ENCODE measurements at places on chromosomes 4 and X.

- no peak for DNase-seq
Measured at GRCh38 chrX:38651625-38652601, 90.6 kb downstream of the TSPAN7 start.

- no peak for DNase-seq
Measured at GRCh38 chr4:126241634-126242033, 926.9 kb downstream of the FAT4 start.

DNA sequence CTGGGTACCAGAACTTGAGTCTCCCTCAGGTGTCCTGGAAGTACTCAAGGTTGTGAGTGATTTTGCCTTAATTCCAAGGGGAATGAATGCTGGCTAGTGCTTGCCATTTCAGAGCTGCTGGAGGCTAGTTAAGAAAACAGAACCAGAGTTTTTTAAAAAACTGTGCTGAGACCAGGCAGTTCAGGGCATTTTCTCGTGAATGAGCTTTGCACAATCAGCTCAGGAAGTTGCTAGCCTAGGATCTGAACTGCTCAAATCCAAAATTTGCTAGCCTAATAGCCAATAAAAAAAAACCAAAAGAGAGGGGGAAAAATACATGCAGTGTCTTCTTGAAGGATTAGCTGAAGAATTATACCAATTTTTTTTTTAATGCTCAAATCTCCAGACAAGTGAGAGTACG lies 292.7 kb downstream of the FBXW7 start:
- no peak for DNase-seq

DNA sequence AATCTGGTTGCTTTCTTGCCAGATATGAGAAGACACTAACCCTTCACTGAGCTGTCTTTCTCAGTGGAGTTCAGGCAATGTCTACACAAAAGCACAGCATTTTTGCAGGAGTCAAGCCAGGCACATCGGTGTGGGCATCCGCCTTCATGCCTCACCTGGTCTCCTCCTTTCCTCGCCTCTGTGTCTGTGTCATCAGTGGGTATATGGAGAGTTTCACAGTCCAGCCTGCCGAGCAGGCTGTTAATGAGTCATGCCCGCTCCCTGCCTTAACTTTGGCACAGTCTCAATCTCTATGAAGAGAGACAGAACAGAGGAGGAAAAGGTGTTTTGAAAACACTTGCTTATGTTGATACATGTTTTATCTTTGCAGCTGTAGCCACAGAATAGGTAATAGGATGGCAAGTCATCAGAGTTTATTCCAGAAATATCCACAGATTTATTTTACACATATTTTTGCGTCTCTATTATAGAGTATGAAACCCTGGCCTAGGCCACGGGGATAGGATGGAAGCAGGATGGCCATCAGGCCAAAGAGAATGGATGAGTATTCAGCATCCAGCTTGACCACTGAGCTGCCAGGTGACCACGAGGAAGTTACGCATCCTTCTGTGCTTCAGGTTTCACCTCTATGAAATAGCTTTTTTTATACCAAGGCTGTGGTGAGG lies 32.8 kb upstream of the MAML3 start:
- DNase-seq = no peak

GRCh38 chrX:134933248-134933647 lies 57.5 kb upstream of the SMIM10 start:
- no peak for DNase-seq

DNA sequence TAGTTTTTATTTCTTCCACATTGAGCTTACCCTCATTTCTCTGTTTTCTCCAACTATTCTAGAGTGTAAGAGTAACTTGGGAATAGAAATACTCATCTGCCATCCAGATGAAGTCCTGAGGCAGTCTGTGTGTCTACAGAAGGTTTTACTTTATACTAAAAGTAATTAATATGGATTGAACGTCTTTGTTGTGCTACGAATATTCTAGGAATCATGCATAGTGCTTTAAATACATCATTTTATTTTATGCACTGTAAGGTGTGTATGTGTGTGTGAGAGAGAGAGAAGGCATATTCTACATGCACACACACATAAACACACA lies 305.7 kb downstream of the INPP4B start:
- DNase-seq = no peak

- no peak for DNase-seq
Measured at GRCh38 chr4:96352051-96352517, 512.2 kb downstream of the PDHA2 start.

DNA sequence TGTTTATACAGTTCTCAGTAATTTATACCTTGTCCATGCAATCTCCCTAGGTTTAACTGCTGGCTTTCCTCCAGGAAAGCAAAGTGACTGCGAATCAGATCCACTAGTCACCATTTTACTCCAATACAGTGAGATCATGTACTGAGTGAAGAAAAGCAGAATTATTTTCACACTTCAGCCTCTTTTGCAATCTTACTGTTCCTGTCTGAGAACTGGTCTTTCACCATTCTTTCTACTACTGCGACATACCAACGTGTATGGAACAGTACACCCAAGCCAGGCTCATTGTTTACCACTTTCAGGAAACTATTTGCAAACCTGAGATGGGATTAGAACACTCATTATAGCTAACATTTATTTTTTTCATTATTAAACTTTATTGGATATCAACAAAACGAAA lies 8.0 kb upstream of the MSL3 start:
- DNase-seq = no peak

DNA sequence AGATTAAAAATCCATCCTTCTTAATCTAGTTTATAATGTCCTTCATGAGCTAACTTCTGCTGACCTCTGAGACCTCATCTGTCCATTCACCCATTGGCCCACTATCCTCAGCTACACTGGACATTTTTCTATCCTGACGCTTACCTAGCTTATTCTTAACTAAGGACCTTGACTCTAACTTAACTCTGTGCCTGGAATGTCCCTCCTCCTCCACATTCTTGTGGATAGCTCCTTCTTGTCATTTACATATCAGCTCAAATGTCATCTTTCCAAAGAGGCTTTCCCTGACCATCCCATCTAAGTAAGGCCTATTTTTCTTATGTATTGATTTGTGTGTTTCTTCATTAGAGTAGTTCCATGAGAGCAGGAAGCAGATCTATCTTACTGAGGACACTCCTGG lies 54.7 kb downstream of the ATXN3L start:
- DNase-seq = no peak

DNA sequence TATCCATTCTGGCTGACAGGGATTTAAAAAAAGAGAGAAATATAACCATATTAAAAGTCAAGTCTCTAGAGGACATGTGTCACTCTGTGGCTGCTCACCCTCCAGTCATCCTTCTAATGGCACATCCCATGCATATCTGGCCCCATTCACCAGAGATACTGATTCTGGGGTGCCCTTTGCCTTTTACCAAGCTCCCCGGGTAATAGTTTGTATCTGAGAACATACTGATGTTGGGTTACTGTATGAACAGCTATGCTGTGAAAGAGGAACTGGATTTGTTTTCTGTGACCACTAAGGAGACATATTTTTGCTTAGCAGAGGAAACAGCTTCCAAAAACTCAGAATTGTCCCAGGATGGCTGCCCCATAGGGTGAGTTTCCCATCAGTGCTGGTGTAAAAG lies 56.0 kb downstream of the SAT1 start:
- DNase-seq = no peak

- no peak for DNase-seq
Measured at GRCh38 chr4:185019456-185020292, 1.4 kb downstream of the HELT start.

DNA sequence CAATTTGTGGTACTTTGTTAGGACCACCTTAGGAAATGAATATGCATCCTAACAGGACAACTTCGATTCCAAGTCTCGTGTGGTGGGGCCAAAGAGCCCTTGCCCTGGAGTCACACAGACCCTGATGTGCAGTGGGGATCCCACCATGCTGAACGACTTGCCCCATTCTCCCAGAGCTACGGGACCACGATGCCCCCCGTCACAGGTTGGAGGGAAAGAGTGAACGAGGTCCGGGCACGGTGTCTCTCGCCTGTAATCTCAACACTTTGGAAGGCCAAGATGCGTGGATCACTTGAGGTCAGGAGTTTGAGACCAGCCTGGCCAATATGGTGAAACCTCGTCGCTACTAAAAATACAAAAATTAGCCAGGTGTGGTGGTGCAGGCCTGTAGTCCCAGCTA lies 14.4 kb upstream of the MSX1 start:
- no peak for DNase-seq

DNA sequence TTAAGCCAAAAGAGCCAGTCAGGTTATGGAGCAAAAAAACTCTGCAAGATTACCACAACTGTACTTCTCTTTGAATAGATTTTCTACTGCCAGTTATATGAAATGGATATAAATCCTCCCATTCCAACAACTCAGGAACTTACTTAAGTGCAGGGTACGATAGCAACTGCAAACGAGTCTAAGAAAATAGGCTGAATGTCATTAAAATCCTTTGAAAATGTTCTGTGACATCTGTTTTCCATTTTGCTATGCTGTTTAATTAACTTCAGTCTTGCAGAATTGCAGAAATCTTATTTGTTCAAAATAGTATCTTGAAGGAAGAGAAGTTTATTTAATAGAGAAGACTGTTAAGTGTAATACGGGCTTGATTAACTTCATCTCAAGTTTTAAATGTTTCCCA lies 243.8 kb downstream of the PALLD start:
- no peak for DNase-seq

- DNase-seq = no peak
Measured at GRCh38 chr4:147378780-147379179, 102.1 kb upstream of the EDNRA start.

DNA sequence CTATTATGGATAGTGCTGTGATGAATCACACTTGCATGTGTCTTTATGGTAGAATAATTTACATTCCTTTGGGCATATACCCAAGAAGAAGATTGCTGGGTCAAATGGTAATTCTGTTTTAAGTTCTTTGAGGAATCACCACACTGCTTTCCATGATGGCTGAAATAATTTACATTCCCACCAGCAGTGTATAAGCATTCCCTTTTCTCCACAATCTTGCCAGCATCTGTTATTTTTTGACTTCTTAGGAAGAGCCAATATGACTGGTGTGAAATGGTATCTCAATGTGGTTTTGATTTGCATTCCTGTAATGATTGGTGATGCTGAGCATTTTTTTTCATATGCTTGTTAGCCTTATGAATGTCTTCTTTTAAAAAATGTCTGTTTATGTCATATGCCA lies 1120.2 kb downstream of the ARAP2 start:
- no peak for DNase-seq

DNA sequence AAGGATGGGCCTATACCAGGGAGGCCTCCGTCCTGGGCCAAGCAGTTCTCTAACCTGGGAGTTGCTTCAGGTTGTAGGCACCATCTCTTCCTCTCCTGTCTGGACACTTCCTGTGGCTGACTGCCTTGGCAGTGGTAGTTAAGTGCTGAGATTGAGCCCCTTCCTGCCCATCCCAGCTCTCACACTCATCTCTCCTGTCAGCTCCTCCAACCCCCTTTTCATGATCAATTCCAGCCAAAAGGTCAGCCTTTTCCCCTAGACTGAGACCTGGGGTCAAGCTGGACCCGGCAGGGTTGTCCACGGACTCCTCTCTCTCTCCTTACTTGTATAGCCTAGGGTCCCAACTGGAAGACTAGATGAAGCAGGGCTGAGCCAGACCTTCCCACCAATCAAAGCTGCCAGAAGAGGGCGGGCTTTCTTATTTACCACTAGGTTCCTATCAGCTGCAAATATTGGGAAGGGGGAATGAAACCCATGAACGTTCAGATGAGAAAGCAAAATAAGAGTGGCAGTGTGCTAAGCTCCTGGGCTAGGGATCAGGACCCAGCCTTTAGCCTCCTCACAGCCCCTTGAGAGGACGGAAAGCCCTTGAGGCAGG lies 34.5 kb downstream of the KDM5C start:
- no peak for DNase-seq

- no peak for DNase-seq
Measured at GRCh38 chr4:140271553-140271952, 101.9 kb upstream of the SCOC start.

DNA sequence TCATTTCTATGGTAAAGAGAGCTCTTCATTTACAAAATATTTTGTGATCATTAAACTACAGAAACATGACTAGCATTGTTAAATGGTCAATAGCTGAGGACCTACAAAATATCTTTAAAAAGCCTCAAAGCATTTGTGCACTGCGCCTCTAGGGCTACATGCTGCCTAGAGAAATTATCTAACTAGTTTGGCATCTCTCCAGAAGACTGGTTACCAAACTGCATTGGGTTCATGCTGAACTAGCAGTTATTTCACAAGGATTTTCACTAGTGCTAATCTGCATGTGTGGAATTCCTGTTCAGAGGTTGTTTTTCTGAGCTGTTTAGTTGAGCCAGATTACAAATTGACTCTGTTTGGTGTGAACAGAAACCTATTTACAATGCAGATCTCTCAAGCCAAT lies 58.5 kb upstream of the PITX2 start:
- no peak for DNase-seq

GRCh38 chrX:101460669-101461068 lies 24.6 kb upstream of the ARMCX4 start:
- DNase-seq = no peak

DNA sequence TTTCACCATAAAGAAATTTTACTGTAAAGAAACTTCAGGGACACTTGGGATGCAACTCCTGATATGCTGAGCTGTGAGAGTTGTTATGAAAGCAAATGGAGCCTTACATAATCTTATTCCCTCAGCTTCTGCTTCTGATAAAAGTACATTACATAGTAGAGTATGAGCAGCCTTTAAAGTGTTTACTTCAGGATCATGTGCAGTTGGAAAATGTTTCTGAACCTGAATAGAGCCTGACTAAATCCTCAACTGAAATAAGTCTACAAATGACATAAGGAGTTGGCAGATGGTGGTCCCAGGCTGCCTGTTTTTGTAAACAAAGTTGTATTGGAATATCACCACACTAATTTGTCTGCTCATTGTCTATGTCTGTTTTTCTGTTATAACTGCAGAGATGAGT lies 19.3 kb downstream of the RASSF6 start:
- DNase-seq = no peak

- DNase-seq = no peak
Measured at GRCh38 chr4:187826725-187827124, 168.8 kb upstream of the ZFP42 start.

- no peak for DNase-seq
Measured at GRCh38 chrX:56397636-56398035, 165.5 kb downstream of the KLF8 start.

GRCh38 chr4:48015678-48016077 lies 803 bp downstream of the CNGA1 start:
- no peak for DNase-seq

GRCh38 chr4:151665022-151665784 lies 95.6 kb downstream of the GATB start:
- no peak for DNase-seq

DNA sequence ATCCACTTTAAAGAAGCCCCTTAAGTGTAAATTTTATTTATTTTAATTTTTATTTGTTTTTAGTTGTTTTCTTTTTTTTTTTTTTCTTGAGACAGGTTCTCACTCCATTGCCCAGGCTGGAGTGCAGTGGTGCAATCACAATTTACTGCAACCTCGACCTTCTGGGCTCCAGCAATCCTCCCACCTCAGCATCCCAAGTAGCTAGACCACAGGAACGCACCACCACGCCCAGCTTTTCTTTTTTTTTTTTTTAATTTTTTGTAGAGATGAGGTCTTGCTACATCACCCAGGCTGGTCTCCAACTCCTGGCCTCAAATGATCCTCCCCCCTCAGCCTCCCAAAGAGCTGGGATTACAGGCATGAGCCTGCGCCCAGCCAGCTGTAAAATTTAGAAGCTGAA lies 6.0 kb downstream of the SAT1 start:
- no peak for DNase-seq

GRCh38 chr4:7652451-7652881 lies 217.7 kb upstream of the PSAPL1 start:
- peak; percentile 6 for DNase-seq

- no peak for DNase-seq
Measured at GRCh38 chr4:38889143-38889542, 21.5 kb downstream of the FAM114A1 start.
